Suppressor macrophage treated with lipopolysaccharide for 4 hours (primary cell): ENCODE measurements at places on chromosomes 3 and 15.
A peak's percentile ranks its signal among the peaks of the same experiment; 100 is the strongest.

DNA sequence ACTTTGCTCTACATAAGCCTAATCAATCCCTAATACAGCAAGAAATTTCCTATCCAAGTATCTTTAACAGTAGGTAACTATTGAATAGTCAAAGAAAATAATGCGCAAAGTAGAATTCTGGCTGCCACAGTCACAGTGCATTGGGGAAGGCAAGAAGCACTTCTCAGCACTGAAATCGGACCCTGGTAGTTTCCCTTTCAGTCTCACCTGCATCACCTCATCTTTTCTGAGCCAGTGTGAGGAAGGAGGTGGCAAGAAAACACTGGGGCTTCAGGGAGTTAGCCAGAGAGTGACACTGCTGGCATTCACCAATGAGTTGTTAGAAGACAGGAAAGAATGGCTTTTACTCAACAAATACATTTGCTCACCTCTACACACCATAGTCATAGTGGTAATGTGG is 8.3 kb downstream of the TRIM42 start:
- DNase-seq: no peak

DNA sequence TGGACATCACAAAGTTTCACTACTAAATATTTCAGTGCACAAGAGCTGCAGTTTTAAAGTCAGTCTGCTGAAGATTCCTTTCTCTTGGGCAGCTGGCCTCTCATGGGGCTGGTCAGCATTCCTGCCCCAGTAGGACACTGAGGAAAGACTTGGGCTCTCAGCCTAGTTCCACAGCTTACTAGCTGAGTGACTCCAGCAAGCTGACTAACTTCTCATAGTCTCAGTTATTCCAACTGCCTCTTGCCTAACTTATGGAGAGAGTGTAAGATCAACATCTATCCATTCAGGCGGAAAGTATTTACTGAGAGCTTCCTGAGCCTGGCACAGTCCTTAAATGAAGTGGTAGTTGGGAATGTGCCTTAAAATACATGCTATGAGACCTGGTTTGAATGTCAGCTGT is 27.0 kb downstream of the TM4SF4 start:
- DNase-seq: no peak

- no peak for DNase-seq
Measured at GRCh38 chr3:78979028-78979427, 788.8 kb downstream of the ROBO1 start.

- DNase-seq: peak; percentile 90
Measured at GRCh38 chr3:188400494-188401243, 246.7 kb downstream of the LPP start.

DNA sequence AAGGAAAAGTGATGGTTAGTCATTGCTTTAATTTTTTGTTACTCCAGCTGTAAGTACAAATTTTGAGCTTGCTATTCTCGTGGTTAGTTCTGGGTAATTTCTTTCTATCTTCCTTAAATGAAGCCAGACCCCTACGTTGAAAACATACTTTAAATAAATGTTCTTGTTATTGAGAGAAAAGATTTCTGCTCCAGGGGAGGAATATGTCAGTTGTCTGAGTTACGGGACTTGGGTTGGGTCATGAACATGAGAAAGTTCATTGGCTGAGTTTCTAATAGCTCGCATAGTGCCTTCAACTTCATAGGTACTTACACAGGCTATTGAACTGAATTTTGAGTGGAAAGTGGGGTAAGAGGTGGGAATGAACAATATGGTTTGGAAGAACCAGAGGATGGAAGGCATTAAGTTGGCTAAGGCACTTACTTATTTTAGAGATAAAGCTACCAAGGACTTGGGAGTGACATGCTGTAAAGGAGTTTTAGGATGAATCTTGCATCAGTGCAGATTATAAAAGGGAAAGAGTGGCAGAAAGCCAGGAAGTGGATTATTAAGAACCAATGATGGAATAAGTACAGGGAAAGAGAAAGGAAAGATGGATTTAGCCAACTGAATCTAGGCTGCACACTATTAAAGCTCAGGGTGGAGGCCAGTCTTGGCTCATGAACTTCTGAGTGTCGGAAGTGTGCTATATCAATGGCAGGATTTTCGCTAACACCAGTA is 1.4 kb downstream of the RPSA start:
- no peak for DNase-seq

- no peak for DNase-seq
Measured at GRCh38 chr3:4454142-4454541, 12.9 kb downstream of the SUMF1 start.

GRCh38 chr3:115436767-115437301 is 186.5 kb upstream of the GAP43 start:
- peak; percentile 7 for DNase-seq

GRCh38 chr15:92953566-92953965 is 53.4 kb downstream of the CHD2 start:
- no peak for DNase-seq

- peak; percentile 73 for DNase-seq
Measured at GRCh38 chr3:73508330-73508954, 116.3 kb downstream of the PDZRN3 start.

- no peak for DNase-seq
Measured at GRCh38 chr3:41159588-41160189, 39.6 kb upstream of the CTNNB1 start.

DNA sequence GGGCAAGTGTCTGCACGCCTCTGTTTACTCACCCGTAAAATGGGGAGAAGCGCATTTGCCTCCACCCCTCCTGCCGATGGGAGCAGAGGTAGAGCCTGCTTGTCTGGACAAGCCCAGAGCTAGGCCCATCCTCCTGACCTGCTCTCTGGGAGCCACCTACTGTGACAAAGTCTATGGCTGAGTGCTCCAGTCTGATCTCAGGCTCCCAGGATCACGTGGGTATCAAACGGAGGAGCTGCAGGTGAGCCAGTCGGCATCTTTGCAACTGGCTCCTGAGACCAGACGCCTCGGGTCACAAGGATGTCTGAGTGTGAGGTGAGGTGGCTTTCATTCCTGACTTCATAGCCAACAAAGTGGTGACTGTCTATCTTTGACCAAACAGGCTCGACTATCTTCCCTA is 2.1 kb upstream of the ALDH1A3 start:
- no peak for DNase-seq

GRCh38 chr3:30407651-30408050 is 198.8 kb upstream of the TGFBR2 start:
- no peak for DNase-seq

GRCh38 chr15:100932676-100933348 is 13.7 kb downstream of the LRRK1 start:
- no peak for DNase-seq

DNA sequence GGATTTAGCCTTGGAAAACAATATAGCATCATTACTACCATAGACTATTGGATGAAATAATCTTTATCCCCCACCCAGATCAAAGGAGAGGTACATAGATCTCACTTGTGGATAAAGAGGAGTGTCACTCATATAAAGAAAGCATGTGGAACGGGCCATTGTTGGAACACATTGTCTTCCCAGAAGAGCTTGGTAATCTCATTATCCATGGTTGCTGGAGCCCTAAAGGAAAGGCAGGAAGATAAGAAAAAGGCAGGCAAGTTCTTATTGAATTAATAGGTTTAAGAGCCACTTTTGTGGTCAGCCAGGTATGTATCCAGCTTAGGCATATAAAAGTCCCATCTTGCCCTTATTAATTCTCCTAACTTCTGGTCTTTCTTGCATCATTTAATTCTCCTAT is 659.1 kb downstream of the GRM7 start:
- DNase-seq: no peak

DNA sequence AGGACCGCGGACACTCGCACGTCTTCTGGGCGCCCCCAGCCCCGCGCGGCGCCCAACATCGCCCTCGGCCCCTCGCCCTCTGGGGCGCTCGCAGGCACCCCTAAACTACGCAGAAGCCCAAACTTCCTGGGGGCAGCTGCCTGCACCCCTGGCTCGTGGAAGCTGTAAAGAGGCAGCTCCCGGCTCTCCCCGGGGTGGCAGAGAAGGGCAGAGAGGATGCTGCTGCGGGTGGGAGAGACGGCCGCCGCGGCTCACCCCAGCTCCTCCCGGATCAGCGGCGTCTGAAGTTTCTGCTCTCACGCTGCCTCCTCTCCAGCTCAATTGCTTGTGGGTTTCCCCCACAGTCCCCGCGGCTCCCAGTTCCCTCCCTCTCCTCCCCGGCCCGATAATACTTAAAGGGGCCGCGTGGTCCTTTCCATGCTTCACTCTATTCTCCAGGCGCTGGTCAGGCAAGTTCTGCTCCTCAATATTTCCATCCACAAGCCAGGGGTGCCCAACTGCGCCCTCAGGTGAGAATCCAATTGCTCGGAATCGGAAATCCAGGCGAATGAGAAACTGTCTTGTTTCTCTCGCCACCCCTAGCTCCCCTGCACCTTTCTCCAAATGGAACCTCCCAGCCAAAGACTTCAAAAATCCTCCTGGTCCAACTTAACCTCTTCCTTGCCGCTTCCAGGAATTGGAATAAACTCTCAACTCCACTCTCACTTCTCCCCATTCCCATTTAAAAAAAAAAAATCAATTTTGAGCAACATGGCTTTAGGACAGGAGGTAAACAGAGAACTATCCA is 748.5 kb downstream of the ROBO1 start:
- peak; percentile 13 for DNase-seq

GRCh38 chr3:48592519-48593087 is 2.5 kb downstream of the COL7A1 start:
- no peak for DNase-seq

DNA sequence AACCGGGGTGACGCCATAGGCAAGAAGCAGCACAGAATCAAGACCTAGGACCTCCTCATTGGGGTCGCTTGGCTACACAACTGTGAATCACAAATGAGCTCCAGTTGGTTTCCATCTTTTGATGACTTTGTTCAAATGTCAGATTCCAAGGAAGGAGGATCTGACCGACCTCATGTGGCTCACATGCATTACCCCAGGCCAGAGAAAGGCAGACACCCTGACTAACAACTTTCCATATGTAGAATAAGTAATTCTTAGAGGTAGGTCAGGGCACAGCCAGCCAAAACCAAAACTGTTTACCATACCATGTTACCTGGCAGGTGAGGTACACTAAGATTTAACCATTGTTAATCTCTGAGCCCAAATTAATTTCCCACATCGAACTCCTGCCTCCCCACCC is 96.5 kb downstream of the CCNL1 start:
- DNase-seq: no peak

DNA sequence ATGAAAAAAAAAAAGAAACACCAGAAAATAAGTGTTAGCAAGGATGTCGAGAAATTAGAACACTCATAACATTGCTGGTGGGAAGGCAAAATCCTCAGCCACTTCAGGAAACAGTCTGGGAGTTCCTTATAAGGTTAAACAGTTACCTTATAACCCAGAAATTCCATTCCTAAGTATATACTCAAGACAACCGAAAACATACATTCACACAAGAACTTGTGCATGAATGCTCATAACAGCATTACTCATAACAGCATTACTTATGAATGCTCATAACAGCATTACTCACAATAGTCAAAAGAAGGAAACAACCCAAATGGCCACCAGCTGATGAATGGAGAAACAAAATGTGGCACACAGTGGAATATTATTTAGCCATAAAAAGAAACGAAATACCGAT is 34.8 kb upstream of the DCP1A start:
- DNase-seq: no peak

GRCh38 chr15:31264559-31265089 is 62.0 kb upstream of the KLF13 start:
- DNase-seq: no peak

- no peak for DNase-seq
Measured at GRCh38 chr15:95170561-95171380, 939.4 kb downstream of the MCTP2 start.

DNA sequence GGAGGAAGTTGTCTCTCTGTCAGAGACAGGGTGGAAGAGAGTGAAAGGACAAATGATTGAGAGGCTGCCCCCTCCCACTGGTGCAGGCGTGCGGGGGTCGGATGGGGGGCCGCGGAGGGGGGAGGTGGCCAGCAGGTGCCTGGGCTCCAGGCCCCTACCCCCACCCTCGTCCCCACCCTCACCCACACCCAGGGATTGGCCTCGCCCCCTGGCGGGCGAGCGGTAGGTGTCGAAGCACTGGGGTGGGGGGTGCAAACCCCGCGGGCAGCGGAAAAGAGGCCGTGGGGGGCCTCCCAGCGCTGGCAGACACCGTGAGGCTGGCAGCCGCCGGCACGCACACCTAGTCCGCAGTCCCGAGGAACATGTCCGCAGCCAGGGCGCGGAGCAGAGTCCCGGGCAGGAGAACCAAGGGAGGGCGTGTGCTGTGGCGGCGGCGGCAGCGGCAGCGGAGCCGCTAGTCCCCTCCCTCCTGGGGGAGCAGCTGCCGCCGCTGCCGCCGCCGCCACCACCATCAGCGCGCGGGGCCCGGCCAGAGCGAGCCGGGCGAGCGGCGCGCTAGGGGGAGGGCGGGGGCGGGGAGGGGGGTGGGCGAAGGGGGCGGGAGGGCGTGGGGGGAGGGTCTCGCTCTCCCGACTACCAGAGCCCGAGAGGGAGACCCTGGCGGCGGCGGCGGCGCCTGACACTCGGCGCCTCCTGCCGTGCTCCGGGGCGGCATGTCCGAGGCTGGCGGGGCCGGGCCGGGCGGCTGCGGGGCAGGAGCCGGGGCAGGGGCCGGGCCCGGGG is at the start of gene KAT2B:
Gene KAT2B (plus strand): TSS at position 682 of the 783 bp plus-strand sequence. CDS start 32 bp downstream, at position 714.
- peak; percentile 73 for DNase-seq

DNA sequence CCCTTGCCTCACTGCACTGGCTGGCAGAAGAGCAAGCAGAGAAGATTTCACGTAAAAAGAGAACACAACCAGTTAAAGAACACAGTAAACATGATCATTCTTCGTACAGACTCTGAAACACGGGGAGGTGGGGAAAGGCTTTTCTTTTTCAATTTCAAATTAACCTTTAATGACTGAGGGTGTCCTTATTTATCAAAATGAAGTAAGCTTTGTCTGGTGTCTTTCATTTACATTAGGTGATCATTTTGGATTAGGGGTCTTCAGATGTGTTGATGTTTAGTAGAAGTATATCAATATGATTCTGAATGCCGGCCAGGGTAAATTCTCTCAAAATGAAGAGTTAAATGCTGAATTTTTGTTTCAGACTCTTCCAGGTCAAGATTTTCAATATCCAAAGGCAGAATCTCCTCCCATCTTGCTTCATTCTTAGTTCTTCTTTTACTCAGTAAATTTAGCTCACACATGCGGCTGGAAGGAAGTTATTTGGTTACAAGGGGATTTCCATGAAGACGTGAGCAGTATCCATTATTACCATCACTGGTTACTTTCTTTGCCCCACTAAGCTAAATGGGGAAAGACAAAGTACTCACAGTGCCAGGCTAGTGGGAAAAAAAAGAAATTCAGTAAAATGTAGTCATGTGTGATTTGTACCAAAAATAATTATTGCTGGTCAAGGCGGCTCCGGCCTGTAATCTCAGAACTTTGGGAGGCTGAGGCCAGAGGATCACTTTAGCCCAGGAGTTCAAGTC is 272.2 kb upstream of the NR2F2 start:
- peak; percentile 81 for DNase-seq

GRCh38 chr3:86228101-86228500 is 762.8 kb downstream of the VGLL3 start:
- no peak for DNase-seq

DNA sequence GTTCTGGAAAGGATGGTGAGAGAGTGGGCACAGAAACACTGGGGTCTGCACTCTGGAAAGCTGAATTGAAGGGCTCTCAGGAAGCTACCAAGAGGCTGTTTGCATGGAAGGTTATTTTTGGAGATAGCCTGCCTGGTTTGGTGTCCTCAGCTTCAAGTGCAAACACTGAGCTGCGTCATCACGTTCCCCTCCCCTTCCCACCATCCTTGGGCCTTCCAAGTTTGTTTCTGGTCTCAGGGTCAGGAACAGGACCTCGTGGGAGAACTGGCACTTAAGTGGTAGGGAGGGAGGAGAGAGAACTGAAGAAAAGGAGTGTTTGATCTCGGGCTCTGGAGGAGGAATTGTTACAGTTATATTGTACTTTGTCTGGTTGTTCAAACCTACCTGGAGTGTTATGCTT is 10.6 kb downstream of the ST6GAL1 start:
- DNase-seq: no peak
